ENCODE measurements at places on chromosomes 3 and 15. TPM values are rescaled to one million over a fixed set of nuclear protein-coding genes. Genes with fewer than 3 reads are reported as not detected.
A peak's percentile ranks its signal among the peaks of the same experiment; 100 is the strongest.

- DNase-seq: peak; percentile 72
Observed at GRCh38 chr3:109278546-109278945, 37.8 kb downstream of the DPPA2 start.

The SNTN gene
- total RNA-seq: not detected

- no peak for DNase-seq
Observed at GRCh38 chr3:14142567-14143270, 17.9 kb downstream of the TMEM43 start.

- DNase-seq: no peak
Observed at GRCh38 chr3:129967761-129968160, 6.8 kb upstream of the TRH start.

The GOLGA8Q gene
- 0.33 TPM for total RNA-seq

The DLL4 gene
- total RNA-seq: under 0.01 TPM

DNA sequence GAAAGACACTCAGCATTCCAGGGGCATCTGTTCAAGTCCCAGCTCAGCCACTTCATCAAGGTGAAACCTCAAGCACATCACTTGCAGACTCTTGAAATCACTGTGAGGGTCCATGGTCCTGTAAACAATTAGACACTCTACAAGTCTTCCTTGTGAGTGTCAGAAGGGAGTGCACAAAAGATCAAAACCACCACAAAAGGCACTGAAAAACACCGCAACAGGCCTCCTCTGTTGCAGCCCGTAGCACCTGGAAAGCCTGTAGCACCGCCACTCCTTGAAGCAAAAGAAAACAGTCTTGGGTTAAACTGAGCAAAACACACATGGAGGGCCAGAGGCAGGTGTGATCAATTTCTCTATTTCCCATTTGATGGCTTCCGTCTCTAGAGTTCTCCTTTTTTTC, 63.8 kb upstream of the SNRK start:
- no peak for DNase-seq

All from fibroblast of lung (primary cell).